ENCODE measurements at places on chromosomes 3 and 15.

- no peak for DNase-seq
These were observed 16.0 kb upstream of the TNFSF10 start for GRCh38 chr3:172539273-172539672.

- no peak for DNase-seq
These were observed 280.6 kb downstream of the ROBO2 start for GRCh38 chr3:77320514-77320913.

DNA sequence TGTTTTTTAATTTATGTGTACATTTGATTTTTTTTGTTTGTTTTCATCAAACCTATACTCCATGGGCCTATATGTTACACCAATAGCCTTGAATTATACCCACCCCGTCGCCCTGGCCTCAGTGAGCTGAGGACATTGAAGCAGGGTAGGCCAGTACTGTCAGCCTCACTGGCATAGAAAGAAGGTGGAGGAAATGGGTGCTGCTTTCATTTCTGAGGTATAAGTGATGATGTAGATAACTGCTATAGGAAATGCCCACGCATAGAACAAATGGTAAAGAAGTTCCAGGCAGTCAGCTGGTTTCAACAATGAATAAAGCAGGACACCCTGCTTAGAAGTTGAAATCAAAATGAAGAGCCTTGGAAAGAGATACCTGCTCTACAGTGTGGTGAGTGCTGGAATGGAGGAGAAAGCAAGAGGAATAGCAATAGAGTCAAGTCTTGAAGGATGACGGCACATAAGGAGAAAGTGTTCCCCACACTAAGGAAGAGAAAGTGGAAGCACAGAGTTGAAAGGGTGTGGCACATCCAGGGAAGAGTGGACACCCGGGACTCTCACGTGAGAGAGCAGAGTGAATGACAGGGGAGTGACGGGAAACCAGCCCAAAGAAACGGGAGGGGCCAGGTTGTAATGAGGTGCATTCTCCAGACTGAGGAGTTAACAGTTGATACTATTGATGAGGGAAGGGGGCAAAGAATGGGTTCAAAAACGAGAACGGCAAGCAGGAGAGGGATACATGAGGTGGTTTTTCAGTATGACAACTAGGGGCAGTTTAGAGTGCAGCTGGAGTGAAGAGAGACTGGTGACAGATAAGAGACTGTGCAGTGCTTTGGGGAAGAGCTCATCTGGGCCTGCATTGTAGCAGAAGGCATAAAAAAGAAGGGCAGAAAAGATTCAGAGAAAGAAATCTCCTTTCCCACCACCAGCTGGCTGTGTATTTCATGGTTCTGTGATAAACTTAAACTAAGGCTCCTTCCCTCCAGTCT is 70.5 kb downstream of the KLHL25 start:
- no peak for DNase-seq

- no peak for DNase-seq
These were observed 118.3 kb upstream of the FOXB1 start for GRCh38 chr15:59885832-59886231.

- no peak for DNase-seq
These were observed 51.4 kb downstream of the SEMA6D start for GRCh38 chr15:47768735-47769134.

- DNase-seq = no peak
These were observed 40.6 kb downstream of the LINGO1 start for GRCh38 chr15:77591968-77592613.

DNA sequence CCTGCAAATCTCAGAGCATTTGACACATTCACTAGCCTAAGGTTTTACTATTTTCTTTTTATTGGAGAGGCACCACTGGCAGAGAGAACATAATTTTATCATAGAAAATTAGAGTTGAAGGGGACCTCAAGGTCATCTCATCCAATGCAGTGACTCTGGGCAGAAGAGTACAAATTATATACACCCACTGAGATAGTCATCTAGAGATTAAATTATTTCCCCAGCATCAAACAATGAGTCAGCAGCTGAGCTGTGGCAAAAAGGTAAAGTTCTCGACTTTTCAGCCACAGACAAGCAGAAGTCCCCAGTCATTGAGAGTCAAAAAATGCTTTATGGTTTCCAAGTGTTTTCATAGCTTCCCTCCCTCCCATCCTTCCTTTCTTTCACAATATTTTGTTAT is 39.3 kb upstream of the SEMA6D start:
- no peak for DNase-seq

GRCh38 chr15:79433276-79433990 is 1.3 kb downstream of the MINAR1 start:
- DNase-seq = no peak

DNA sequence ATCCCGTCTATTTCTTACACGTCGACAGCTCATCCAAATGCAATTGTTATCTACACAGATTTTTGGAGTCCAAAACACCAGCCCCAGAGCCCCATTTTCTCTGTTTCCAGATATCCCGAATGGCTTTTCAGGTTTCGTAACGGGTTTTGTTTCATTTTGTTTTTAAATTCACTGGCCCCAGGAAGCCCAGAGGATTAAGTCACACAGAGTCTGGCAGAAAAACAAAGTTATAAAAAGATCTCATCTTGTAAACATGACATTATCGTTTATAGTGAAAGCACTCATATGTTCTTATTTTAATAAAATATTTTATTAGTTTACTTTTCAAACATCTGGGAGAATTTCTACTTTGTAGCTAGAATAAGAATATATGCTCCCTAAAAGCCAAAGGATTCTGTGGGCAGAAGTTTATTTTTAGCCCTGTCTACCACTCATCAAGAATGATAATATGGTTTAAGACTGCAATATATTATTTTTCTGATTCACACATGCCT is 149.3 kb upstream of the SLC2A2 start:
- DNase-seq = no peak

DNA sequence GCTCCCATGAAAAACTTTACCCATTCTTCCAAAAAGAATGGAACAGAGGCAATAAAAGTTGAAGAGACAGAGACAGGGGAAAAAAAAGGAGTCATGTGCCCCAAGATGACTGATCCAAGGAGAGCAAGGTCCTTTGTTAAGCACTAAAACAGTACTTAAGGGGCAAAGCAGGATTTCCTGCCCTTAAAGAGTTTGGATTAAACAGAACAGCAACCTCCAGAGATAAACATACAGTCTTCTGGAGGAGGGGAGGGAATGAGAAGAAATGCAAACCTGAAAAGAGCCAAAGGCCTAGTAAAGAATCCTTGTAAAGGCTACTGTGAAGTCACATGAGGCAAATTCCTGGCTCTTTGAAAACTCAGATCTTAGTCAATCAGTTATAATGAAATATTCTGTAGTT is 38.2 kb downstream of the SHQ1 start:
- no peak for DNase-seq

- DNase-seq = no peak
These were observed 14.0 kb upstream of the DUT start for GRCh38 chr15:48317221-48317620.

GRCh38 chr3:177321819-177322218 is 124.5 kb upstream of the TBL1XR1 start:
- no peak for DNase-seq

GRCh38 chr3:127817406-127817841 is 4.9 kb downstream of the MGLL start:
- no peak for DNase-seq

DNA sequence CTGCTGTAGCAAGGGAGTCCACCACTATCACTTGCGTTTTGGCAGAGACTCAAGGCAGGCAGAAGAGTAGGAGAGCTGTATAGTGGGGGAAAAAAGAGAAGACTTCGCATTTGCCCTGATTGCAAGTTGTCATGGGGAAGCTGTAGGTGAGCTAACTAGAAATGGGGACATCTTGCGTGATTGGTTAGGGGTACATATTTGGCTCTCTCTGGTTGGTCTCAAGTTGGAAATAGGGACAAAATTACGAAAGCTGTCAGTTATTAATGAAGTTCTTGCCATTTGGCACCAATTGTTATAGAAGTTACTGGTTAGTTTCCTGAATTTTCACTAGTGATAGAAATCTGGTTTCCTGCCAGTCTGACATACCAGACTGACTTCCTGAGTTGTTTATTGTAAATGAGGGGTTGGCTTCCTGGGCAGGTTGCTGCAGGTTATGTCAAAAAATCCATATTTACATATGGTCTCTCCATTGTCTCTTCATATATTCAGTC is 8.2 kb upstream of the SENP7 start:
- no peak for DNase-seq

GRCh38 chr3:68984011-68984530 is 29.4 kb downstream of the EOGT start:
- DNase-seq = no peak

DNA sequence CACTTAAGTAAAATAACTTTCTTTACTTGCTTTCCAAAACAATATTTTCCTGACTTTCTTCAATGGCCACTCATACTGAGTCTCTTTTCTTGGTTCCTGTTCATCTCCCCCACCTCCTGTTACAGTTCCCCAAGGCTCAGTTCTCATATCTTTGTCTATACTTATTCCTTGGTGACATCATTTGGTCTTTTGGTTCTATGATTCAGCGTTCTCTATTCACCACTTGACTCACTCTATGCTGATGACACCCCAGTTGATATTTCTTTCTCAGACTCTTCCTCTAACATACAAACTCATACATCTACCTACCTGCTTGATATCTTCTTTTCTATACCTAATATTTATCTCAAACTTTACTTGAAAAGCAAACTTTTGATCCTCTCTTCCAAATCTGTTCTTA is 85.0 kb upstream of the P3H2 start:
- no peak for DNase-seq

- DNase-seq = no peak
These were observed 363 bp downstream of the EMC3 start for GRCh38 chr3:9986230-9986725.

DNA sequence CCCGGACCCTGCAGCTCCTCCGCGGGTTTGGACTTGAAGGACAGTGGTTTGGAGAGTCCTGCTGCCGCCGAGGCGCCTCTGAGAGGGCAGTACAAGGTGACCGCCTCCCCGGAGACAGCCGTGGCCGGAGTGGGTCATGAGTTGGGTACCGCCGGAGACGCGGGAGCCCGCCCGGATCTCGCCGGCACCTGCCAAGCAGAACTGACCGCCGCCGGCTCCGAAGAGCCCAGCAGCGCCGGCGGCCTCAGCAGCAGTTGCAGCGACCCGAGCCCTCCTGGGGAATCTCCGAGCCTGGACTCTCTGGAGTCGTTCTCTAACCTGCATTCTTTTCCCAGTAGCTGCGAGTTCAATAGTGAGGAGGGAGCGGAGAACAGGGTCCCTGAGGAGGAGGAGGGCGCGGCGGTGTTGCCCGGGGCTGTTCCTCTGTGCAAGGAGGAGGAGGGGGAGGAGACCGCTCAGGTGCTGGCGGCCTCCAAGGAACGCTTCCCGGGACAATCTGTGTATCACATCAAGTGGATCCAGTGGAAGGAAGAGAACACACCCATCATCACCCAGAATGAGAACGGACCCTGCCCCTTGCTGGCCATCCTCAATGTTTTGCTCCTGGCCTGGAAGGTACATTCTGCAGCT is 634 bp downstream of the MINDY2 start:
- peak; percentile 26 for DNase-seq

- no peak for DNase-seq
These were observed 24.4 kb upstream of the SLC24A5 start for GRCh38 chr15:48096355-48096786.

- no peak for DNase-seq
These were observed 353.6 kb downstream of the CLSTN2 start for GRCh38 chr3:140288595-140288994.

- no peak for DNase-seq
These were observed 3.6 kb downstream of the RPS17 start for GRCh38 chr15:82536409-82537350.

GRCh38 chr3:131303848-131304247 is 77.7 kb upstream of the NUDT16 start:
- no peak for DNase-seq

DNA sequence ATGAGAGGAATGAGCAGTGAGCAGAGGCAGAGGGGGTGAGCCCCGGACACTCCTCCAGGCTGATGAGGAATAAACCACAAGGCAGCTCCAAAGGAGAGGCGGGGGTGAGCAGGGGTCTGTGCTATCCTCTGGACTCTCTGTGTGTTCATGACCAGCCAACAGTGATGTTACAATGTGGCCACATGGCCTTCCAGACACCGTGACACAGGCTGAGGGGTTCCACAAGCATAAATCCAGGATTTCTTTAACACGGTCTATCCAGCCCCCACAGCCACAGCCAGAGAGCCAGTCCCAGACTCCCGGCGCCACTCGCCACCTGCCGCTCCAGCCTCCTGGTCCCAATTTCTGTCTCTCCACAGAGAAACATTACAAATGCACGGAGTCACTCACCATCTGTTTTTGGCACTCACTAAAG is 24.4 kb downstream of the XXYLT1 start:
- DNase-seq = no peak

GRCh38 chr3:66489581-66489980 is 11.2 kb downstream of the LRIG1 start:
- no peak for DNase-seq

DNA sequence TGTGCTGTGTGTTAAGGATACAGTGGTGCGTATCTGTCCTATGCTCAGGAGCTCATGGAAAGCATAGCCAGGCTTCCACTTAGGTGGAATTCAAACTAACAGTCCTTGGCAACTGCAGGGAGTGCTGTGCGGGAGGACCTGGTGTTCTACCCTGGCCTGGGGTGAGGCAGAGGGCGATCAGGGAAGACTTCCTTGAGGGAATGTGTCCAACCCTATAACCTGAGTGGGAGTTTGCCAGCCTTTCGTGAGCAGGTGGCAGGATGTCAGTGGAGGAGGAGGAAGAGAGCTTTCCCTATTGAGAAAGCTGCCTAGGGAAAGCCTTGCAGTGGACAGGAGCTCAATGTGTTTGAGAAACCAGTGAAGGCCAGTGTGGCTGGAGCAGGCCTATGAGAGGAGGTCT is 271.1 kb upstream of the C2CD4B start:
- DNase-seq = no peak

DNA sequence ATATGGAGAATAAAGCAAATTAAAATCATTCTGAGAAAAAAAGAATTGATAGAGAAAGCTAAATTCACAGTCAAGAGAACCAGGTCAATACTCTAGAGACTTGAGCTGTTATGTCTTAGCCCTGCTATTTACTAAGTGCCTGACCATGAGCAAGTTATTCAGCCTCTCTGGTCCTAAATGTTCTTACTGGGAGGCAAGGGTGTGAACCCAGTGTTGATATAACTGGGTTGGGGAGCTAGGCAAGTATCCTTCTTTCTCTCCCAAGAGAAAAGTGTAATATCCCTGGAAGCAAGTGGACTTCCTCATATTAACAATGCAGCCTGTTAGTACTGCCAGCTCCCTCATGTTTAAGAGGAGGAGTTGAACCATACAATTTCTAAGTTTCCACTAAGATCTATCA is 488.9 kb upstream of the RASGRP1 start:
- DNase-seq = no peak

DNA sequence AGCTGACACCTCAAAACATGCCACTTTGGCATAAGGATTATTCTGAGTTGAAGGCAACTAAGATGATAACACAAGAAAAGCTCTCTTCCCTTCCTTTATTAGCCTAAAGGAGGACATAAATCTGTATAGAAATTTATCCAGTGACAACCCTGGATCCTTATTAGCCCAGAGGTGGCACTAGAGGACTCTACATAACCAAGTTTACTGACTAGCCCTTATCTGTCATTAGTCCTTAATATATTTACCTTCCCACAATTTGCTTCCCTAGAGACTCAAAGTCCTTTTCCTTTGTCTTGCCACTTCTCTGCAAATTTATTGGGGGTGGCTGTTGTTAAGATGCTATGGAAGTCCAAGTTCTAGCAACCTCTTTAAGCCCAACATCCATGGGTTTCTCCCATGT is 26.7 kb downstream of the CEP70 start:
- DNase-seq = no peak

- DNase-seq = no peak
These were observed 25.2 kb downstream of the ITGB5 start for GRCh38 chr3:124862006-124862405.

Measured in stimulated activated CD4-positive, alpha-beta T cell treated with anti-CD3 and anti-CD28 coated beads, Interleukin-4, amount 100 ng/mL, for 1 hour (primary cell).